ENCODE measurements at places on chromosomes 13 and 19.

- DNase-seq: no peak
These were observed 317.2 kb downstream of the OXGR1 start for GRCh38 chr13:96677029-96677428.

DNA sequence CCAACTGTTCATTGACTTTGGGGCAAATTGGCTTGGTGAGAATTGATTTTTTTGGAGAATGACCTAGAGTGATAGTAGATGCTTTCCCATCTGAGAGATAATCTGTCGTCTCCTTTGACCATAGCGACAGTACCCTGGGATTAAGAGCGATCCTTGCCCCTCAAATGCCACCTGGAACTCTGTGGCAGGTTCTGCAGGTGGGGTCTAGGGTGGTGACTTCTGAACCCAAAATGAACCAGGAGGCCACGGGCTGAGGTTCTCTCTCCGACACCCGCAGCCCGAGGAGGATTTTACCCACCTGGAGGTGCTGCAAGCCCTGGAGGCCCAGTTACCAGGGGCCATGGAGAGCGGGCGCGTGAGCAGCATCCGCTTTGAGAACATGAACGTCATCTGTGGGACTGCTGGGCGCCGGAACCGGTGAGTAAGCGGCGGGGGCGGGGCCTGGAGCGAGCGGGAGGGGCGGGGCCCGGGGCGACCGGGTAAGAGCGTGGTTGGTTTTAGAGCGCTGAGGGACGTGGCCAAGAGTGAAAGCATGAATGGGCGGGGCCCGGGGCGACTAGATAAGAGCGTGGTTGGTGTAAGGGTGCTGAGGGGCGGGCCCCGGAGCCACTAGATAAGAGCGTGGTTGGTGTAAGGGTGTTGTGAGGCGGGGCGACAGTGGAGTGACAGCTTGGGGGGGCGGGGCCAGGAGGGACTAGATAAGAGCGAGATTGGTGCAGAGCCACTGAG lies 8.6 kb downstream of the C19orf81 start:
- DNase-seq: peak; percentile 99

DNA sequence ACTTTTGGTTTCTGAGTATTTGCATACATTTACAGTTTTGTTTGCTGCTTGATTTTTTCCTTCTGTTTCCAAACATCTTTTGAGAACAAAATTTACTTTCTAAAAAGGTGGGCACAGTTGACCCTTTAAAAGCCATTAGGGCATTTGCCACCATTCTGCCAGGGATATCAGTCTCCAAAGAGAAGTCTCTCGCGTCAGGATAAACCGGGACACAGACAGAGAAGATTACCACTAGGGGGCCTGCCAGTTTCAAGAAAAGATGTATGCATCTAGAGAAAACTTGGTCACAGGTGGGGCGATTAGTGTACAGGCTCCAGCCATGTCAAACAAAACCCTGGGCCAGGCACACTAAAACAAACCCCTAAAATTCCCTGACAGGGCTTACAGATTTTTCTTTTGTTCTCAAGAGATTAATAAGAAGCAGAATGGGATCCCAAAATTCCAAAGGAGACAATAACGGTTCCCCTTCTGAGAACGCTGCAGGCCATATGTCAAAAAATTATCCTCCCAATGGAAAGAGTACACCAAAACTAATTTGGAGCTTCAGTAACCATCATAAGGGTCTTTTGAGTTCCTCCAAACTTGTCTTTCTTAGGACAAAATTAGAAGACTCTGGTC lies 10.7 kb upstream of the PABPC3 start:
- DNase-seq: peak; percentile 80

GRCh38 chr19:20005741-20006140 lies 33.6 kb downstream of the ZNF682 start:
- no peak for DNase-seq

- no peak for DNase-seq
These were observed 60.3 kb upstream of the RNF113B start for GRCh38 chr13:98237331-98237730.

- peak; percentile 71 for DNase-seq
These were observed 5.1 kb upstream of the FLT3LG start for GRCh38 chr19:49468746-49469447.

DNA sequence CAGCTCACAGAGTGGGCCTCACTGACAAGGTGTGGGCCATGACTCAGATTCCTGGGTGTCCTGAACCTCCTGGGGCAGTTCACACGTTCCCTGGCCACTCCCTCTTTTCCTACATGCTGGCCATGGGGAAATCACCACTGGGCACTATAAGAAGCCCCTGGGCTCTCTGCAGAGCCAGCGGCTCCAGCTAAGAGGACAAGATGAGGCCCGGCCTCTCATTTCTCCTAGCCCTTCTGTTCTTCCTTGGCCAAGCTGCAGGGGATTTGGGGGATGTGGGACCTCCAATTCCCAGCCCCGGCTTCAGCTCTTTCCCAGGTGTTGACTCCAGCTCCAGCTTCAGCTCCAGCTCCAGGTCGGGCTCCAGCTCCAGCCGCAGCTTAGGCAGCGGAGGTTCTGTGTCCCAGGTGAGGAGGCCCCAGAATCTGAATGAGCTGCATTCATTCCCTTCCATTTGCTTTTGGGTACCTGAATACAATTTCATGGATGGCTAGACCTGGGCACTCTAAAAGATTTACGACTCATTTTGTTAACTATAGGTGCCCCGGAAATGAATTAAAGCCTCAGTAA lies at the start of gene OLFM4:
Gene OLFM4, plus strand, starts transcription at position 177 of the 567 bp plus-strand sequence. Its CDS starts 24 bp downstream, at position 201.
- no peak for DNase-seq

GRCh38 chr13:94662274-94662945 lies 49.9 kb downstream of the SOX21 start:
- no peak for DNase-seq

DNA sequence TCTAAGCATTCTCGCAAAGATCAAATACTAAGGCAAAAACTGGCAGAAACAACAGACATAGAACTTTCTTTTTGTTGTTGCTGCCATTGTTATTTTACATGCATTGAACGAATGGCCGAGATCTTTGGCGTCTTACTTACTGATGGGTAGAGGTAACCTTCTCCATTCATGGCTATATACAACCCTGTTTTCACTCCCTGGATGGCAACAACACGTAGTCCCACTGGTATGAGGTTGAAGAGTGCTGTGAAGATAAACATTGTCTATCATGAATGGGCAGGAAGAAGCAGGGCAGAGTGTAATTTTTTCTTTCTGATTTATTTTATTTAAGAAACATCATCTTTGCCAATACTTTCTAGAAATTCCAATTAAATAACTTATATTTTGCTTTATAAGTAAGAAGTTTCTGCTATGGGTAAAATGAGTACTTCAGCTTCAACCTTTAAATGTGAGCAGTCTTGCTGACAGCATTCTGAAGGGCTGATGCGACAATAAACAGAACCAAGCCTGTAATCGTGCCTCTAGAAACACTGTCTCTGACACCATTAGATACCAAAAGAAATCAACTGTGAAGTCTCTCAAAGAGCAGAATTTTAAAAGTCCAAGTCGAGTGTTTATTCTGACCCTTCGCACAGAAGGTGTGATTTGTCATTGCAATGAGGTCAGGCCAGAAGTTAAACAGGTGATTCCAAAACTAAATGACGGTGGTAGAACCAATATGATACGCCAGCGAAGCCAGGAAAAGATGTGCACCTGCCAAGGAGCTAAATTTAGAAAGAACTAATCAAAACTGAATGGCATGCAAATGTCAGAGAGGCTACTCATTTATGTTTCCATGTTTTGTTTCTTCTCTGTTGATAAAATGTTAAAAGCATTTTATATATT lies 416.4 kb downstream of the ITGBL1 start:
- DNase-seq: no peak

DNA sequence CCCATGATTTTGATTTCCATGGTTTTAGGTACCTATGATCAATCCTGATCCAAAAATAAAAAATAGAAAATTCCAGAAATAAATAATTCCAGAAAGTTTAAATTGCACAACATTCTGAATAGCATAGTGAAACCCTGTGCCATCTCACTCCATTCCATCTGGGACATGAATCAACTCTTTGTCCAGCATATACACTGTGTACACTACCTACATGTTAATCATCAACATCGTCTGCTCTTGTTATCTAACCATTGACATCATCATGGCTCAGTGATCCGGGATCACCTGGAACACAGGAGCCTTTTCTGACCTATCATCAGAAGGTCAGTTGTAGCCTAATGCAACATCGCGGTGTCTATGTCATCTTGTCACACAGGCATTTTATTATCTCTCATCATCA lies 75.6 kb downstream of the MYO16 start:
- no peak for DNase-seq

- DNase-seq: no peak
These were observed 120.0 kb downstream of the UQCRFS1 start for GRCh38 chr19:29092712-29093552.

- DNase-seq: no peak
These were observed 12.7 kb upstream of the FREM2 start for GRCh38 chr13:38674208-38674607.

DNA sequence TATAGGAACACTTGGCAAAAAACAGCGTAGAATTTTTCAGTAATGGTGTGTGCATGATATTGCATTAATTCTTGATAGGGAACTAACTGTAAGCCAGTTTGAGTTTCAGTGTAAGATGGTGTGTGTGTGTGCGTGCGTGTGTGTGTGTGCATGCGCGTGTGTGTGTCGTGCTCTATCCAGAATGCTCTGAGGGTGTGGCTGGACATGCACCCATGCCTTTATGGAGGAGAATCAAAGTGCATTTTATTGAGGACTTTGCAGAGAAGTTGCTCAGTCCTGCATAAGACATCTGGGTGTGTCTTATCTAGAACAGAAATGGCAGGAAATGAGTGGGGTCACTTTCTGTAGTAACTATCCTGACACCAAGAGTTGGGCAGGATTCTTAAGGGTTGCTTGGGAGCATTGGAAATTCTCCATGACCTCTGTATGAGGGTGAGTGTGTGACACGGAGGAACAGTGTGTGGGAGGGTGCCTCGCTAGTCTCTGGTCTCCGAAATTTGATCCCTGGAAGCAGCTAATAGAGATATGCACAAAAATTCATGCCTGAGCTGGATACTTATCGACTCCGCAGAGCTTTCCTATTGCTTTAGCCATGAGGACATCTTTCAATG lies 252.2 kb downstream of the TSHZ3 start:
- no peak for DNase-seq

- DNase-seq: no peak
These were observed 166.8 kb downstream of the PDS5B start for GRCh38 chr13:32752997-32753606.

Data from SK-MEL-5 (cell line).